Activated T-helper 1 cell treated with anti-CD3 and anti-CD28 coated beads, Interleukin-12 subunit alpha, Interleukin-12 subunit beta, Interleukin-2, Interleukin-4 antibody, amounts not matched to agents 30 ng/mL and 10 ng/mL and 1 ng/mL, durations not matched to agents 14 hours and 24 hours and 36 hours (primary cell): ENCODE measurements at places on chromosomes 3 and 15. TPM values are rescaled to one million over a fixed set of nuclear protein-coding genes. Genes with fewer than 3 reads are reported as not detected.

Gene UBAP1L
- 5.9 and 7.0 TPM in 2 replicates for total RNA-seq

Gene SEMA5B
- total RNA-seq: not detected in 2 replicates

Gene PRSS50
- not detected in 2 replicates for total RNA-seq

Gene DPPA4
- total RNA-seq: not detected in 2 replicates

Gene IGSF10
- not detected in 2 replicates for total RNA-seq

Gene MOBP
- total RNA-seq: not detected in 2 replicates

Gene ZNF502
- total RNA-seq: 0.54 and 0.73 TPM in 2 replicates

Gene ADAMTS17
- total RNA-seq: 0.83 and 1.3 TPM in 2 replicates

Gene MBD4
- 44.1 and 53.3 TPM in 2 replicates for total RNA-seq

Gene EPHA3
- total RNA-seq: not detected in 2 replicates

DNA sequence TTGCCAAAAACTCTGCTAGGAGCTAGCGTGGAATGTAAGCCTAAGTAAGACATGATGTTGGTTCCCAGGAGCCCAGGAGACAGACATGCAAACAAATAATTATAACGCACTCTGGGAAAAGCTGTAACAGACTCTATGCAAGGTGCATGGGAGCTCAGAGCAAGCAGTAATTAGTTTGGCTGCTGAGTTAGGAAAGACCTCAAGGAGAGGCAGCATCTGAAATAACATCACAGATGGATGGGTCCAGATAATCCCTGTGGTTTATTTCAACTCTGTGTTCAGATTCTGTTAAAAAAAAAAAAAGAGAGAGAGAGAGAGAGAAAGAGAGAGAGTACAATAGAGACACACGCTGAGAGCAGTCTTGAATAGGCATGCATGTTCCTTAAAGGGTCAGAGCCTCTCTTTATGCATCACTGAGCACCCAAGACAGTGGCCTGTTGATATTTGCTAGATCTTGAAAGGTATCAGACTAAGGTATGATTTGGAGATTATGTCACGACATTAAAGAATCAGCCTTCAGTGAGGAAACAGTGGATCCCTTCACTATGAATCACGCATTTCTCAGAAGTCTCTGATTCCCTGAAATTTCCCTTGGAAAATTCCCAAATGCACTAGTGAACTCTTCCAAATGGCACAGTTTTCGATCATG, 124.4 kb upstream of the LIPC start:
- DNase-seq: no peak

DNA sequence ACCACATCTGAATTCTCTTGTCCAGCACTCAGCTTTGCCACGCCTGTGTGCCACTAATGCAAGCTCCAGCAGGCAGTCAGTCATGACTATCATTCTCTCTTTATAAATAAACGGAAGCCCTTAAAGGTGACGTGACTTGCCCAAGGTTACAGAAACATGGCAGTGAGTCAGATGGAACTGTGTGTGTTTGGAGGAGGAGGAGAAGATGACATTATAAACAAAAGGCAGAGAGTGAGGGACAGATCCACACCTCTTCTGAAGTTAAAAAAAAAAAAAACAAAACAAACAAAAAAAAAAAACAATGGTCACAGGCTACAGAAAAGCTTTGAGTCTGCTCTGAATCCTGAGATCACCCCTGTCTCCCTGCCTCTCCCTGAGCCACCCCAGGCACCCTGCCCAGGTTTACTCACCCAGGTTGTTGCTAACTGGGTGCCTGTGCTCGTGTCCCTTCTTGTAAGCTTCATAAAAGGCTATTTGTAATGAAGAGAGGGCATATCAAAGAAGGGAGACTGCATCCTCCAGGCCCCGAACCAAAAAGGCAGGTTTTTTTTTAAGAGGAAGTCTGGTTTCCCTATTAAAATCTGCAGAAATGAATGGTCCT, 119.7 kb upstream of the PHLDB2 start:
- DNase-seq: no peak

GRCh38 chr3:193744822-193745684, 152.0 kb downstream of the OPA1 start:
- no peak for DNase-seq

DNA sequence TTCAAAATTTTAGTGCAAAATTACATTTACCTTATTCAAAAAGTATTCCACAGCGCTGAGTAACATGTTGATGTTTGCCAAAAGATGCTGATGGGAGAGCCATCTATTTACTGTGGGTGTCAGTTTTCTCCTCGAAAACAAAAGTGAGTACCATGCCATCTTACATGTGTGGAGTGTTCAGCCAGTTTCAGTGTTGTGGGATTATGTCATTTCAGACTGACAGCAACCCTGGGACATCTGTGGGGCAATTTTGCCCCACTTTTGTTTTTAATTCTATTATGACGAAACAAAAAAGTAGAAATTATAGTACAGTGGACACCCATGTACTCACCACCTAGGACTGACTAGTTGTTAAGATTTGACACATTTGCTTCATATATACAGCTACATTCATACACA, 19.6 kb downstream of the SLCO3A1 start:
- DNase-seq: no peak

GRCh38 chr3:56144805-56145204, 323.5 kb downstream of the ERC2 start:
- no peak for DNase-seq

- DNase-seq: peak; percentile 31
Observed at GRCh38 chr3:46442576-46443530, 21.9 kb downstream of the LTF start.

DNA sequence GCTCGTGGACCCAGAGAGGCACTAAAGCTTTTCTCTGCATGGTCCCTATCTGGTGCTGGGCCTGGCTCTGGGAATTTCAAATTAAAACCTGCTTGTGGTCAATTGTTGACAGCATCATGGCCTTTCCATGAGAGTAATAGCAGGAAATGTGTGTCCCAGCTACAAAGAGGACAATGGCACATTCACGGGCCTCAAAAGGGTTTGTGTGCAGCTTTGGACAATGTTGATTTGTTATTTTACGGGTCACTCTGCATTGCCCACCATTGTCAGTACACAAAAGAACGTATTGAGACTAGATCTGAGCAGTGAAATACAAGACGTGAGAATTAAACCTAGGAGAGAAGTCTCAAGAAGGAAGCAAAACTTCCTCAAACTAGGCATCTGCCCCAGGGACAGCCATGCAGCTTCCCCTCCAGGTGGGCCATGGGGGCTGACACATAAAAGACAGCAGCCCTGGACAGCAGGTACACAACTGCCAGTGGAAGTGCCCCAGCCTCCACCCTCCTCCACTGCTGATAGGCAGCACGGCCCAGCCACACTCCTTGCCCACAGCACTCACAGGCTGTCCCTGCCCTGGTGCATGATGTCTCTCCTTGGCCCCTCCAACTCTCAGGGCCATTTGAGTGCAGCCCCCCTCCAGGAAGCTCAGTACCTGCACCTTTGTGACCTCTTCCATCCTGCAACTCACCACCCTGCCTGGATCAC, 15.9 kb upstream of the LTF start:
- no peak for DNase-seq

GRCh38 chr3:47399531-47400270, 18.9 kb downstream of the PTPN23 start:
- DNase-seq: no peak

GRCh38 chr3:160709477-160710182, 32.7 kb downstream of the ARL14 start:
- no peak for DNase-seq

DNA sequence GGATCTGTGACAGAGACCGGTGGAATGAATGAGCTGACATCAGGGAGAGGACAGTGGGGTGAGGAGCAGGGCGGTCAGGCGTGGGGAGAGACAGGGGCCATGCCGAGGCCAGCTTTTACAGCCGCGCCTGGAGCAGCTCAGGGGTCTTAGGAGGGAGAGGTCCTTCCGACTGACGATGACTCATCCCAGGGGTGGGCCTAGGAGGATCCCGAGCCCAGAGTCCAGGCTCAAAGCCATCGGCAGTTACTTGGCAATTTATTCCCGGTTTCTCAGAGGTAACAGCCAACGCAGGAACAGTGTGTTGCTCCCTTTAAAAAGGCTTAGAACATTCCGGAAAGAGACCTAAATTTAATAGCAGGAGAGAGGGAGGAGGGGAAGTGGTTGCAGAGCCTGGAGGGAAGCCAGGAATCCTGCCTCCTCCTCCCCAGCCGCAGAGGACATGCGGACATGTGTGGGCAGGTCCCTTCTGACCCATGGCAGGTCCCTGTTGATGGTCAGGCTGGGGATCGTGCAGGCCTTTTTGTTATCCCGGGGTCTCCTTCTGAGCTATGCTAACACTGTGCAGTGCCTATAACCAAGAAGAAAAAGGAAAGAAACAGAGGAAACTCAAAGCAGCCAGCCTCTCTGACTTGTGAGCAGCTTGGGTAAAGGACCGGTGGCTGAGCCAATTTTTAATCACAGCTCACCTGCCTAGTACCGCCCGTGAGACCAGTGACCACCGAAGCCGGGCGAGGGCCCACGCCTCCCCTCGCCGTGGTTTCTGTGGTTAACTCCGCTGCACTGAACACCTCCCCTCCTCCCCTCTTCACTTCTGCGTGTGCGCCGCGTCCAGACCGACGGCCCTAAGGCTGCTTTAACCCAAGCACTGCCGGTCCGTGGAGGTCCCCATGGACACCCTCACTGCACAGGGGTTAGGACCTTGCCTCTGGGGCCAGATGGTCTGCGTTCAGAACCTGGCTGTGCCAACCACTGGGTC, 392.4 kb upstream of the PROK2 start:
- no peak for DNase-seq

DNA sequence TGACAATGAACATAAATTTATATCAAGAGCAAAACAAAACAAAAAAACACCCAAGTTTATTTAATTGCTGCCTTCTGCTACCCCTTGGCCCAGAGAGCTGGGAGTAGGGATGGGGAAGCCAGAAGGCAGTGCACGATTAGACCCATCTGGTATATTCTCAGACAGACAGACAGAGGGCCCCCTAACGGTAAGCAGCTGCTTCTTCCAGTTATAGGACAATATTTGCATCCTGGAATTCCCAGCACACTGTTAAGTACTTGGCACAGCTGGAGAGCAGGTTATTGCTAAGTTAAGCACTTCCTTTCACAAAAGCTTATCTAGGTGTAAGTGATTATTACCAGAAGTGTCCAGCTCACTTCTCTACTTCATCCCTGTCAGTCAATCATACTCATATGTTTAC, 39.3 kb downstream of the C2CD4B start:
- no peak for DNase-seq

DNA sequence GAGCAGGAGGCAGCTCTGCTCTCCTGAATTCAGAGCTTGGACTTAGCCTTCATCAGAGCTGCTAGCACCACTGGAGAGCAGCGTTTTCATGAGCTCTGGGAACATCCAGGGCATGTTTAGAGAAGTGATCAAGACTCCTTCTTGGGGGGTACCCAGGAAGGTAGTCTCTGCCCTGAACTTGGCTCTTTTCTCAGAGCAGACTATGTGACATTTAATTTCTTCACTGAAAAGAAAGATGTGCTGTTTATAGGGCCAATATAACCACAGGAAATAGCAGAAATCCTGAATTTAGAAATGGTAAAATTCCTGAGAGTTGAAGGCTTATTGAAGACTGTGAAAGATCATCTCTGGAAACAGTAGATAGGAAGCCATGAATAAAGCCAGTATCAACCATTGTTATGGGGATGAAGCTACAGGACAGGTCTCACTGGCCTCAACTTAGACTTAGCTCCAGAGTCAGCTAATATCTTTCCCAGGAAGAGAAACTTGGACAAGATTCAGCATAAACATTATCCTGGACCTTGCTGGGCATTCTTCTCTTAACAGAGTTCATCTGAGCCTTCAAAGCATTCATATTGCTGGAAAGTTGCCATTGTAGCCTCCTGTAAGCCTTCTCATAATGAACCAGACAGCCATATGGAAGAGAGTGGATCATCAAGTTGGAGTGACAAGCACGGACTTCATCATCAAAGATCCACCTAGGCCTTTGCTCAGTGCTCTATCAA, 386.6 kb upstream of the THBS1 start:
- no peak for DNase-seq

- DNase-seq: no peak
Observed at GRCh38 chr3:134685929-134686802, 35.3 kb upstream of the KY start.

GRCh38 chr15:57256939-57257338, 119.4 kb upstream of the CGNL1 start:
- no peak for DNase-seq

DNA sequence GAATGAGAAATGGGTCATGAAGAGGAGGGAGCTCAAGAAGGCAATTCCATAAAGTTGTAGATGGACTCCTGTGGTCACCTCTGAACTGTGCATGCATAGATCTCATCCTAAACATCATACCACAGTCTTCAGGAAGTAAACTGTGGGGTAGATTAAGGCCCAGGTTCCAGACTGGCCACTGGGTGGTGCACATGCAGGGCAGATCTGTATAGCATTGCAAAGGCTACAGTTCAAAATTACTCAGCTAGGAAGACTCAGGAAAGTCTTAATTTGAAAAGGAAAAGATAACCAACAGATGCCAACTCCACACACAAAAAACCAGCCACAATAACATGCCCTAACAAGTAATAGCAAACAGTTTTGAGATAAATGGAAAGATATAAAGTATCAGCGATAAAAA, 20.3 kb downstream of the KY start:
- DNase-seq: no peak

- no peak for DNase-seq
Observed at GRCh38 chr3:153673853-153674252, 447.3 kb upstream of the ARHGEF26 start.

DNA sequence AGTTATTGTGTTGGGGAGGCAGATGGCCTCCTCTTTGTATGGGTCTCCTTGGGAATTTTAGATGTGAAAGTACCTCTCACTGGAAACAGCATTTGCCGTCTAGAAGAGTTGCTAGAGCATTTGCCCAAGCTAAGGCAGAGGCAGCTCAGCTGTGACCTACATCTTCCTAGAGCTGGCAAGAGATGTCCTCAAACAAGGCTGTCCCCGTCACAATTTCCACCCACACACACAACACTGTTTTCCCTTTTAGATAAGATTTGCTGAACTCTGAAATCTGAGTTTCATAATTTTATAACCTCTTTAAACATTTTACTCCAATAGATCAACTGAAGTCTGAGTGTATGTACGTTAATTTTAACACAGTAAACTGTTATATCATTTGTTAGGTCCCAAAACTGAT, 352.6 kb downstream of the EPHB1 start:
- no peak for DNase-seq

DNA sequence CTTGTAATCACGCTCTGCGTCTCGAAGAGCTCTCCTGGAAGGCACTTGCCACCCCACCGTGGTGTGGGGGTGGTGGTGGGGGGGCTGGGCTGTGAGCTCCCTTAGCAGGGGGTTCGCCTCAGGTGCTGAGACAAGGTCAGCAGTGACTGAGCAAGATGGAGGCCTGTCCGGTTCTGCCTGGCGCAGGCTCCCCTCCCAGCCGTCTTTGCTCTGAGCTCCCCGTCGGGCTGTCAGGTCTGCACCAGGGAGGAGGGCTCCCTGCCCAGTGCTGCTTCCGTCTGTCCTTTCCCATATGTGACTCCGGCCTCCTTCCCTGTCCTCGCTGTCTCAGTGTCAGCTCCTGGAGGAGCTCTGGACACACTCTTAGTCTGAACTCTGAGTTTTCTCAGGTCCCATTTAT, 80.0 kb downstream of the PLXNA1 start:
- DNase-seq: no peak
